ENCODE measurements at places on chromosomes 7 and 10.

DNA sequence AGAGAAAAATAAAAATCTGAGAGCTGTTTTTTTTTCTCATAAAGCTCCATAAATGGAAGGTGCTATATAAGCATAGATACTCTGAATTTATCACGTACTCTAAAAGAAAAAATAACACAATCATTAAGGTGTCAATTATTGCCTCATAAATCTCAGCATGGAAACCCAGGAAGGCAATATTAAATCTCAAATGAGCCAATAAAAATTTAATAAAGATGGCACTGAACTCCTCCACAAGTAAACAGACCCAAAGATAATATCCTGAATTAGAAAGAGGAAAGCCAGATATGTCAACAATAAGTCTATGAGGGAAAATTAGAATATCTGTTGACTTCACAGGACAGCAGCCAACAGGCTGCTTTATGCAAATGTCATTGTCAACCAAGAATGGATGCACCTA lies 66.5 kb downstream of the CDK6 start:
- DNase-seq = no peak

DNA sequence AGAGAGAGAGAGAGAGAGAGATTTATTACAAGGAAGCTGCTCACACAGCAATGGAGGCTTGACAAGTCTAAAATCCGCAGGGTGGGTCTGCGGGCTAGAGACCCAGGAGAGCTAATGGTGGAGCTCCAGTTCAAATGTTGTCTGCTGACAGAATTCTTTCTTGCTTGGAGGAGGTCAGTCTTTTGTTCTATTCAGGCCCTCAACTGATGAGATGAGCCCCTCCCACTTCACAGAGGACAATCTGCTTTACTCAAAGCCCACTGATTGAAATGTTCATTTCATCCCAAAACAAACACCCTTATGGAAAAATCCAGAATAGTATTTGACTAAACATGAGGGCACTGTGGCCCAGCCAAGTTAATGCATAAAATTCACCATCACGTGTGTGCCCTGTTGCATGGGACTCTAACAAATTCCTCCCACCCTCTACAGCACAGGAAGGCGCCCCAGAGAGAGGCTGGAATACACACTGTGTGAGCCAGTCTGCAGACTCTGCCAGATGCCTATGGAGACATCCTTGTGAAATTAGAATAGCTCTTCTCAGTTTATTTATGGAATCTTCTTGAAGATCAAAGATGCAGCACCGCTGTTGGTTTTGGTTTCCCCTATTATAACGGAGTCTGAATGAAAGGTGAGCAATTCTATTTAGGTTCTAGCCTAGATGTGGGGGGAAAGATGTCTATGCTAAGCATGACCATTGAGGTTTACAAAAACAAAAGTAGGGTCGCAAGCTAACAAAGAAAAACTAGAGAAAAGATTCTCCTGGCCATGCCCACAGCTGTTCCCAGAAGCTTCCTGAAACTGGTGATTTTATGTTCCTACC lies 123.0 kb upstream of the SFMBT2 start:
- DNase-seq = no peak

GRCh38 chr10:5976512-5977470 lies 552 bp downstream of the IL15RA start:
- DNase-seq = peak; percentile 67

DNA sequence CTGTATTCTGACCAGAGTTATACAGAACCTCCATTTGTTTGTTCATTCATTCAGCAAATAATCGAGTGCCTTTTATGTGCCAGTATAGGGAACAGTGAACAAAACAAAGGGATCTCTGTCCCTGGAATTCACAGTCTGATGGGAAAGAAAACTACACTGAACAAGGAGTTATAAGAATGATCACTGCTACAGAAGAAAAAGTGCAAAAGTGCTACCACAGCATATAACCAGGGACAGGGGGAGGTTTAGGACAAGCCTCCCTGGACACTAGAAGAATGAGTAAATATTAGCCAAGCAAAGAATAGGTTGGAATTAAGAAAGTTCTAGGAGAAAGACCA lies 4.2 kb downstream of the CLDN12 start:
- DNase-seq = no peak

DNA sequence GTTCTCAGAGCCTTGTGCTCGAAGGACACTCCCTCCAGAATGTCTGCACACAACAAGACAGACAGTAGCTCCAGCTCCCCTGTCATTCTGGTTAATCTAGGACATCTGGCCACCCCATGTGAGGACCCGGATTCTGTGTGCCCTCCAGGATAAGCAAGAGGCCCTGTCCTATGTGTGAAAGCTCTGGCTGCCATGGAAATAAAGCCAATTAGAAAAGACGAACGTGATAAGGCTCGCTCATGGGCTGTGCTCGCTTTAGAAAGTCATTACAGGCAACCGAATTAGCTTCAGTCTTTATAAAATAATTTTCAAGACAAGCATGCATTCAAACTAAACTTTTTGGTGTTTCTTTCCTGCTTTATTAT lies 263.4 kb downstream of the INHBA start:
- no peak for DNase-seq

GRCh38 chr10:93941606-93942005 lies 47.8 kb downstream of the SLC35G1 start:
- DNase-seq = no peak

DNA sequence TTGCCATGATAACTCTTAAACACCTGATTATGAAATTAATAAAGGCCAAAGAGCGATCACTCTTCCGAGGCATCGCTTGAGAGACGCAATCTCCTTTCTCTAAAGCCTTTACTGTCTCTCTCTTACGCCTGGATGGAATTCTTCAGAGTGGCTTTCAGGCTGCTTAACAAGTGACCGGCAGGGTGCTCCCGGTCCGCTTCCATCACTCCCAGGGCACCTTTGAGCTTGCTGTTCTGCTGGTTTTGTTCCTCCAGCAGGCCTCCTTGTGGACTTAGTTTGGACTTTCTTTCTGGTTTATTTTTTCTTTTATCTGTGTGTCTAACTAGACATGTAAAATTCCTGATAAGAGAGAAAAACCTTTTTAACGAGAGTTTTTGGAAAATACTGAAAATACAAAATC lies 60.9 kb downstream of the MRPL32 start:
- no peak for DNase-seq
